Left forelimb (tissue), 1 donor: ENCODE measurements at places on chromosomes 4 and X.

DNA sequence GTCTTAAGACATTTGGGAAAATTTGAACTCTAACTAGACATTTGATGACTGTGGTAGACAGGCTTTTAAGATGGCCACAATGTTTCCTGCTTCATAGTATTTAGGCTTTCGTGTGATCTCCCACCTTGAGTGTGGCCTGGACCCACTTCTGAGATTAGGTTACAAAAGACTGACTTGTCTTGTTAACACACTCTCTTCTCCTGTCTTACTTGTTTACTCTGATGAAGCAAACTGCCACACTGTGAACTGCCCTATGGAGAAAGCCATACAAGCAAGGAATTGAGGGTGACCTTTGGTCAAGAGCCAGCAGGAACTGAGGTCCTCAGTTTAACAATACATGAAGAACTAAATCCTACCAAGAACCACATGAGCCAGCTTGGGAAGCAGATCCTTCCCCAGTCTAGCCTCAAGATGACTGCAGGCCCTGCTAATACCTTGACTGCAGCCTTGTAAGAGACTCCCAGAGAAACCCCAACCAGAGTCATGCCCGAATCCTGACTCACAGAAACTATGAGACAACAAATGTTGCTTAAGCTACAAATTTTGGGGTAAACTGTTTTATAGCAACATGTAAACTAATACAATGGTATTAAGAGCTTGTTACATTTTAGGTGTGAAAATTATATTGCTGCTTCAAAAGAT lies 20.3 kb downstream of the UBA6 start:
- no peak for DNase-seq

DNA sequence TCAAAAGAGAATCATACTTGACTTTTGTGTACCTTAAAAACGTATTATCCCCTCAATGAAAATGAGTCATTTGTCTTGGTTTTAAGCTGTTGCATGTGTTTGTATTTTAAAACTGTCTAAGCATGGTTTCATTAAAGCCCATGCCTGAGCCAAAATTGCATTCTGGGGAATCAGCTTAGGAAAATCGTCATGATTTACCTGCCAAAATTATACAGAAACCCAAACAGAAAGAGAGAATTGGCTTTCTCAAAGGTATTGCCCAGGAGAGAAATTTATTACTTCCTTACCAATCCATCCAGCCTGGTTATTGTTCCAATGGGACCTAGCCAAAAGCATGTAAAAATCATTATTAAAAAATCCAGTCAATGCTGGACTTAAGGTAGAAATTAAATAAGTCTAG lies 37.6 kb downstream of the GPR174 start:
- DNase-seq: no peak

GRCh38 chr4:76459291-76459723 lies 24.3 kb downstream of the SHROOM3 start:
- DNase-seq: no peak

DNA sequence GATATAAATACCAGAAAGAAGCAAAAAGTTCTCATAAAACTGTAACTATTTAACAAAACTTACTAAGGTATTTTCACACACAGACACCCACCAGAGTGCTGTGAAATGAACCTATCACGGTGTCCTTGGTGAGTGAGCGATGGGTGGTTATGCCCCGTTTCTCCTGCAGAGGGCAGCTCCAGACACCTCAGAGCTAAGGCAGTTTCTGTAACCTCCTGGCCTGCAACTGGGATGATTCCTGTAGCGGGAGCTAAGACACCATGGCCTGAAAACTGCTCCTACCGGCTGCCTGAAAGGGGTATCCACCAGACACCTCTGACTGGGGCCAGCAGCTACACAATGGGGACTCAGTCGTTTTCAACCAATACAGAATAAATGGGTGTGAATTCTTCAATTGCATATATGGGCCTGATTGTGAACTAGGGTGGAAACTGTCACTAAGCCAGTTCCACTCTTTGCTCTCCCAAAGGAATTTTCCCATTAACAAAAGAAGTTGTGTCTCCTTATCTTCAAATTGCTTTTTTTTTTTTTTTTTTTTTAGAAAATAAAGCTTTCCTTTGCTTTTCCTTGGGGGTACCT lies 2375.8 kb upstream of the TENM3 start:
- peak; percentile 70 for DNase-seq

- no peak for DNase-seq
Measured at GRCh38 chr4:53804719-53805118, 213.4 kb upstream of the LNX1 start.

DNA sequence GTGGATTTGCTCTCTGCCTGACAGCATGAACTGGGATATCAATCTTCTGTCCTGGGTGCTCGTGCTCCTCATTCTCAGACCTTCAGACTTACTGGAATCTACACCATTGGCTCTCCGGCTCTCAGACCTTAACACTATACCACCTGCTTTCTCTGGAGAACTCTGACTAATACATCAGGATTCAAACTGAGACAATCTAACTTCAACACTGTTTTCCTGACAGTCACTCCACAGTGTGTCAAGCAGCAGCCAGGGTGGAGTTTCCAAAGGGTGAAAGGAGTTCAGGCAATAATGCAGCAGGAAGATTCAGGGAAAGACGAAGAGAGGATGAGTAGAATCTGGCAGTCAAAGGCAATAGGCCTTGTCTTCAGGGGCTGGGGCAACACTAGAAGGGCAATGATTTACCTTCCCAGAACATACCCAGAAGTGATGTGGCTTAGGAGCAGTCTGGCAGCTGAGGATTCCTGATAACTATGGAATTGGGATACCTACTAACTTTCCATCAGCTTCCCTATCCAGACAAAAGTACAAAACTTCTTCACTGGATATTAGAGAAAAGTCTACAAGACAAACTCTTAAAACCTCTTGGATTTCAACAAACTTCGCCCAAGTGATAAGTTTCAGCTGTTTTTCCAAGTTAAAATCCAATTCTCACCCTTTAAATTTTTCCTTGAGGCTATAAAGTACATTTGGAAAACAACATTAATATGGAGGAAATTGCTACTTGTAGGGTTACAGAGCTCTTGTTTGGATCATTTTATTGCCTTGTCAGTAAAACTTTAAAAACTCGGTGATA lies 58.4 kb upstream of the SLIT2 start:
- DNase-seq: no peak

GRCh38 chr4:180081072-180081471 lies 2162.1 kb upstream of the TENM3 start:
- DNase-seq: no peak

- no peak for DNase-seq
Measured at GRCh38 chr4:107854356-107855022, 29.8 kb downstream of the SGMS2 start.

GRCh38 chrX:10526451-10526850 lies 93.9 kb downstream of the MID1 start:
- no peak for DNase-seq

- DNase-seq: no peak
Measured at GRCh38 chr4:69995526-69996016, at the start of gene STATH. Gene STATH, plus strand, starts transcription at chr4:69995966. Its CDS starts 2,472 bp downstream, at chr4:69998438.

DNA sequence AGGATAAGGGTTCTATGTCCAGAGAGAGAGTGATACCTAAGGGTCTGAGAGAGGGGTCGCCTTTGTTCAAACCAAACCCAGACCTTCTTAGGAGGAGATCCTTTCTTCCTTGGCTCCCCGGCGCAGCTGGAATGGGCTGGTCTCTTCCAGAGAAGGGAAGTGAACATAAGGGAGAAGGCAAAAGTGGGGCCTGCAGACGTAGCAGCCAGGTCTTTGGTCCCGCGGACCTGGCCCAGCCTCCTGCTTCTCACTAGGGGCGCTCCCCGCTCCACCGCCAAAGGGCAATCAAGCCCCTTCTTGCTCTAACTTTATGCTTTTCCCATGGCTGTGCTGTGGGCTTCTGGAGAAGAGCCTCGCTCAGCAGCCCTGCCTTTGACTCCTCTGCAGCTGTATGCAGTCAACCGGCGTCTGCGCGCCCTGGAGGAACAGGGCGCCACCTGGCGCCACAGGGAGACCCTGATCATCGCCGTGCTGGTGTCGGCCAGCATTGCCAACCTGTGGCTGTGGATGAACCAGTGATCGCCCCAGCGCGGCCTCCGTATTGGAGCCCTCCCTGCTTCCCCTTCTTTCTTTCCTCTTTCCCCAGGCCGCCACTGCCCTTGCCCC lies 6.5 kb downstream of the FATE1 start:
- no peak for DNase-seq

DNA sequence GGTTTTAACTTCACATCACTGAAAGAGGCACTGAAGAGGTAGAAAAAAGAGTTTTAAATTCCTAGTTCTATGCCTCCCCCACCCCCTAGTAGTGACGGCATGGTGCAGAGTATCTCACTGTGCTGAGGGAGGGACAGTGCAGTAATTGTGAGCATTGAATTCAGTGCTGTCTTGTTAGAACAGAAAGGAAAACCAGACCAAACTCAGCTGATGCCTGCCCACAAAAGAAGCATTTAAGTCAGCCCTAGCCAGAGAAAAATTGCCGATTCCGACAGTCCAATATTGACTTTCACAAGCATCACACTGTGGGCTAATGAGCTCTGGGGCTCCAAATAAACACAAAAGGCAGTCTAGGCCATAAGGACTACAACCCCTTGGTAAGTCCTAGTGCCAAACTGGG lies 417.7 kb downstream of the AR start:
- no peak for DNase-seq

DNA sequence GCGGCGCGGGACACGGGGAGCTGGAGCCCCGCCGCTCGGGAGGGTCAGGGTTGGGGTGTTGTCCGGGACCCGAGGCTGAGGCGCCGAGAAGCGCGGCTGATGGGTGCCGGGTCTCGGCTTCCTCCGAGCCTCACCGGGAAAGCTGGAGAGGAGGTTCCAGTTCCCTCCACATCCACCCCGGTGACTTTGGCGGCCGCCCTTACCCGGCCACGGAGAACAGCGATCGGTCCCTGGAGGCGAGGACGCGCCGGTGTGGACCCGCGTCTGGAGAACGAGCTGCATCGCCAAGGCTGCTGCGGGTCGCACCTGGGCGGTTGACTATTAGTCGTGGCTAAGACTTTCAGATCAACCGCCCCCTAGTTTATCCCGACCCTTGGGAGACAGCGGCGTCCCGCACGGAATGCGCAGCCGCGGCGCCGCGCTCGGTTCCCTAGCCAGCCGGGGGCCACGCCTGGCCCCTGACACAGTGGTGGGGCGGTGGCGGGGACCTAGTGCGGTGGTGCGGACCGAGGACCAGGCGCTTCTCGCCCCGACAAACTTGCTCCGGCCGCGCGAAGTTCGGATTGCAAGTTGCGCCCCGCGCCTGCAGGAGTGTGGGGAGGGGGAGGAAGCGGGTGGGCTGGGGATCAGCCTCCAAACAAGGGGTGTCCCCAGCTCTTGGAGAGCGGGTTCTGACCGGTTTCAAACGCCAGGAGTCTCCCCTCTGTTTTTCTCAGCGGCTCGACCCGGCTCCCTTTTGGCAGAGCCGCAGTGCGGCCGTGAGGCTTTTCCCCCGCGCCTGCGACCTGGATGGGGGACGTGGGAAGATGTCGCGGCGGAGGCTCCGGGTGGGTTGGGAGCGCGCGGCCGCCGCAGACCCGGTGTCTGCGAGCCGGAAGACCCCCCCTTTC lies 568 bp downstream of the FHDC1 start:
- DNase-seq: no peak

- no peak for DNase-seq
Measured at GRCh38 chr4:108317377-108317776, 148.6 kb upstream of the LEF1 start.

DNA sequence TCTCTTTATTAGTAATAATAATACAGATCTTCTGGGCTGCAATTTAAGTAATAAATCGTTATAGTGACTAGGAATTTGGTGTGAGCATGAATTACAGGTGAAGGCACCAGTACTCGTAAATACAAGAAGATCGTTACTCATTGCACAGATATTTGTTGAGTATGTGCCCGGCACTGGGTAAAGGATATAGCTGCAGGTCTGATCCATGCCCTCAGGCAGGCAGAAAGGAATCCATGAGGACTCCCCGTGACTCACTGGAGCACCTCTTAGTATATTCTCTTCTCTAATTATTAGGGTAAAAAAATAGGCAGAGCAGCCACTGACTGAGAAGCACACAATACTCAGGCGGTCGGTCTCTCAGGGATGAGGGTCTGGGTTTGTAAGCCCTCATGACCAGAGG lies 868.3 kb downstream of the RAB28 start:
- DNase-seq: no peak

DNA sequence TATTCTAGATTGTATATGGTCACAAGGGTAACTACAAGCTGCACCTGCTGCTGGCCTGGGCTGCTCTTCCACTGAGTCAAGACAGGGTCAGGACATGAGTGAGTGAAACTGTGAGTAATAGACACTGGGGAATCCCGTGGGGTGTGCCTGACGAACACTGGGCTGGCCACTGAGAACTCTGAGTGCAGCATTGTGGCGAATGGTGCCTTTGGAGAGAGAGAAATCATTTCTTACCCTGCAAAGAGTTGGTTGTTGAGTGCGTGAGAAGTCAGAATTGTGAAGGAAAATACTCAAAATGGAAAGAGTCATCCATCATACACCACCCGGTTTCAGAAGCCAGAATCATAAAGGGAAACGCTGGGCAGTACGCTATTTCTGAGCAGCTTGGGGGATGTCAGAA lies 43.1 kb upstream of the LSM6 start:
- DNase-seq: no peak

DNA sequence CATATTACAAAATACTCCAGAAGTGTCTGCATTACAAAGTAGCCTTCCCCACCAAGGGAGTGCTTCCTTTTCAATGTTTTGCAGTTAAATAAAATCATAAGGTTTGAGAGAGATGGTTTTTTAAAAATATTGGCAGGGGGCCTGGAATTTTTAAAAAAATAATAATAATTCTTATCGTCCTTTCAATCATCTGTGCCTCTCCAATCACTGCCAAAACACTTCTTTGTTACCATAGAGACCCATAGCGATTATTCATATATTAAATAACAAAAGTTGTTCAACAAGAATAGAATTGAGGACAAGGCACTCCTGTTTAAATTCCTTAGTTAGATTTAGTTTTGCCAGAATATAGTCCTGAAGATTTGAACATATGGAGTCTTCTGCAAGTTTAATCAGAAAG lies 203.1 kb downstream of the FAT4 start:
- no peak for DNase-seq

GRCh38 chr4:165383591-165384073 lies 4.8 kb downstream of the CPE start:
- no peak for DNase-seq

- DNase-seq: no peak
Measured at GRCh38 chr4:47876784-47877546, 37.4 kb downstream of the NFXL1 start.

GRCh38 chr4:113447769-113448168 lies 313.8 kb downstream of the CAMK2D start:
- DNase-seq: no peak

DNA sequence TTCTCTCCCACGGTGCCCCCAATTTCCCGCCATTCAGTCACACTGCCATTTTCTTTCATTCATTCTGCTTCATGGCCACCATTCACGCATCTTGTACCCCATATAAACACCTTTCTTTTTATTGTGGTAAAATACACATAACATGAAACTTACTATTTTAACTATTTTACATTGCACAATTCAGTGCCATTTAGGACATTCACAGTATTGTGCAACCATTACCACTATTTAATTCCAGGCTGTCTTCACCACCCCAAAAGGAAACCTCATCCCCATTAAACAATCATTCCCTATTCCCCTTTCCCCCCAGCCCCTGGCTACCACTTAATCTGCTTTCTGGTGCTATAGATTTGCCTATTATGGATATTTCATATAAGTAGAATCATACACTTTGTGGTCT lies 15.9 kb downstream of the SPACA5 start:
- DNase-seq: no peak
